ENCODE measurements at places on chromosomes 5 and 9.

- no peaks in the 10 kb centered on the region for H3K36me3 ChIP-seq
- no peaks in the 10 kb centered on the region for H3K27me3 ChIP-seq
- H3K4me1 ChIP-seq: no peaks in the 10 kb centered on the region
- no peak overlapping the region for H3K27ac ChIP-seq
- DNase-seq: no peak
Observed at GRCh38 chr5:173454736-173455598, 126.8 kb upstream of the STC2 start.

DNA sequence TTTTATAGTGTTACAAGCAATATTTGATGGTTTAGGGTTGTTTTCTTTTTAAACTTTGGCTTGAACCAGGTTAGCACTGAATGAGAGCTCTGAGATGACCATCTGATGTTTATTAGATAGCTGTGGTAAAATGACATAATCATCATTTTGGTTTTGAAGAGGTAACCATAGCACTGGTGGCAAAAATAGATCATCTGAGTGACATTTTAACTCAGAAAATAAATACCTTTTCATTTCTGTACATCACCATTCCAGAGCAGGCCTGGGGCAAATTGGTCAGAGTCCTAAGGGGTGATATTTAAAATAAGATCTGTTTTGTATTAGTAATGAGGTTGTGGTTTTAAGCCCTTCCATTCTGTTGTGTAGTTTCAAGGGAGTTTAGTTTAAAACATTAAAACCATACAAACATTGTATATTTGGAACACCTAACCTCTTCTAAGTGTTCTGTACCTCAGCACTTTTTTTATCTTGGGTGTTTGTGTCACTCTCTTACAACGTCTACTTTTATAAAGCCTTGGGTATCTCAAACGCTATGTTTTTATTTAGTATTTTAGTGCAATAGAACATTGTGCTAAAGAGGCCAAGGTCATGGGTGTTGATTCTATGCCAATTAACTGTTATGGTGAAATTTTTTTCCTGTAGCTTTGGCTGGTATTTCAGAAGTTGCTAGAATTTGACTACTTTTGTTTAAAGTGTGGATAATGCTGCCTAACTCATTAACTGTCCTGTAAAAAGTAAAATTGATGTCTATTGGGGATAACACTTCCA lies 166.1 kb downstream of the CD180 start:
- H3K4me3 ChIP-seq: no peak overlapping the region
- no peaks in the 10 kb centered on the region for H3K36me3 ChIP-seq
- no peak overlapping the region for H3K27ac ChIP-seq
- no peak for DNase-seq
- no peaks in the 10 kb centered on the region for H3K27me3 ChIP-seq

DNA sequence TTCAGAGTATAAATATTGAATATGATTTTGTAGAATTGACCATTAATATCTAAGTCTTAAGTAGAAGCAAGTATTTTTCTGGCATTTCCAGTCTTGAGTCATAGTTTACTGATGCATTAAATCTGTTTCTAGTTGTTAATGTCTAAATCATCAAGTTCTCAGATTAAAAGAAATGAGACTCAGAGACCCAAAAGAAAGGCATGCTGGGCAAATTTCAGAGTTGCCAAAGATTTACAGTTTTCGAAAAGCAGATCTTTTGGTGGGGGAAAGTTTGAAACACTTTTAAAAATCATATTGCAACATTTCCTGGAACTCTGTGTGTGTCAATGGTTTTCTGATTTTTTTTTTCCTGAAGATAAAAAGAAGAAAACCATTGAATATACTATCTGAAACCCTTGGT lies 60.9 kb downstream of the ANKRD55 start:
- no peak for DNase-seq
- no peaks in the 10 kb centered on the region for H3K4me1 ChIP-seq
- H3K4me3 ChIP-seq: no peak overlapping the region
- H3K27me3 ChIP-seq: no peaks in the 10 kb centered on the region
- H3K27ac ChIP-seq: no peak overlapping the region

- H3K27me3 ChIP-seq: no peaks in the 10 kb centered on the region
- H3K27ac ChIP-seq: peak overlapping the region; percentile 82
- peak; percentile 62 for DNase-seq
- H3K4me3 ChIP-seq: peak overlapping the region; percentile 100
- H3K4me1 ChIP-seq: no peaks in the 10 kb centered on the region
Observed at GRCh38 chr5:149731617-149732323, 1.7 kb downstream of the PPARGC1B start.

DNA sequence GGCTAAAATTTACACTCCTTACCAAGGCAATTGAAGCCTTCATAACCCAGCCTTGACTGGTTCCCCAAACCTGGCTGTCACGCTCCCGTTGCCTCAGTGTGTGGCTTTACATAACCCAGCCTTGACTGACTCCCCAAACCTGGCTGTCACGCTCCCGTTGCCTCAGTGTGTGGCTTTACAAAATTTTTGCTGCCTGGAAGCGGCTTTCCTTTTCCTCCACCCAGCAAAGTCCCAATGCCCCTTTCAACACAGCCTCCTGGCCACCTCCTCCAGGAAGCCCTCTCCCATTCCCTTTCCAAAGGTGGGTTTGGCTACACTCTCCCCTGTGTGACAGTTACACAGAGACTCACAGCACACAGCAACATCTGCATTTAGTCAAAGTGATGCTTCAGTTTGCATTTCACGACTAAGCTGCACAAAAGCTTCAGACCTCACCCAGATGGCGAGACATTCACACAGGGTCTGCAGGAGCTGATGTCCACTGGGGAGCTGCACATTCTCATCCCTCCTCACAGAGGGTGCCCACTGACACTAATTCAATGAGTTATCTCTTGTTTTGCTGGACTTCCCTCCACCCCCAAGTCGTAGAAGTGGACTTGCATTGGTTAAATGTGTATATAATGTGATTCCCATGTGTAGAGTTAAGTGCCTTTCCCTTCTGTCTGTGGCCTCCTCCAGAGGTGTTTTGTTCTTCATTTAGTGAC lies 156.6 kb upstream of the PHYKPL start:
- no peaks in the 10 kb centered on the region for H3K36me3 ChIP-seq
- no peak for DNase-seq
- no peaks in the 10 kb centered on the region for H3K4me1 ChIP-seq
- no peaks in the 10 kb centered on the region for H3K27me3 ChIP-seq
- no peak overlapping the region for H3K27ac ChIP-seq

- H3K27ac ChIP-seq: no peak overlapping the region
- no peaks in the 10 kb centered on the region for H3K27me3 ChIP-seq
- DNase-seq: no peak
- peaks cover 5% of the 10 kb centered on the region for H3K4me1 ChIP-seq
- H3K36me3 ChIP-seq: peaks cover 5% of the 10 kb centered on the region
Observed at GRCh38 chr5:96940586-96940985, 4.7 kb downstream of the LNPEP start.

GRCh38 chr5:149320791-149321330 lies 24.4 kb upstream of the GRPEL2 start:
- H3K4me3 ChIP-seq: no peak overlapping the region
- no peaks in the 10 kb centered on the region for H3K36me3 ChIP-seq

GRCh38 chr5:67147760-67148159 lies 48.8 kb downstream of the CD180 start:
- no peaks in the 10 kb centered on the region for H3K36me3 ChIP-seq
- no peaks in the 10 kb centered on the region for H3K4me1 ChIP-seq
- no peak for DNase-seq
- H3K27ac ChIP-seq: no peak overlapping the region
- no peak overlapping the region for H3K4me3 ChIP-seq
- H3K27me3 ChIP-seq: peaks cover 3% of the 10 kb centered on the region

DNA sequence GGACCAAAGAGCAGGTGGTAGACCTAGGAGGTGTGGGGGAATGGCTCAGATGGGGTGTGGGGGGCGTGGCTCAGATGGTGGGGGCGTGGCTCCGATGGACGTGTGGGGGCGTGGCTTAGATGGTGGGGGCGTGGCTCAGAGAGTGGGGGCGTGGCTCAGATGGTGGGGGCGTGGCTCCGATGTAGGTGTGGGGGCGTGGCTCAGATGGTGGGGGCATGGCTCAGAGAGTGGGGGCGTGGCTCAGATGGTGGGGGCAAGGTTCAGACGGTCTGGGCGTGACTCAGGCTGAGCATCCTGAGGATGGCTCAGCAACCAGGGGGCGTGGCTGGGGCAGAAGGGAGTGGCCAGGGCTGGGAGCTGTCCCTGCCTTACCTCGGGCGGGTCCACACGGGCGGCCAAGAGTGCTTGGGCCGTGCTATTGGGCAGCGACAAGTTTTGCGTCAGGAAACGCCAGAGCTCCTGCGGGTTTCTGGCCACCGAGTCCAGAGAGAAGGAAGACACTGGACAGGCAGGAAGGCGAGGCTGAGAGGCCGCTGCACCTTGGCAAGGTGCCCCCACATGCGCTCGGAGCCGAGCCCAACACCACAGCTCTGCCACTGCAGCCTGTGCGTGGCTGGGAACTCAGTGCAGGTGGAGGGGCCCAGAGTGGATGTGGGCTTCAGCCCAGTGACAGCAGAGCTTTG lies 5.9 kb downstream of the ABCA2 start:
- no peaks in the 10 kb centered on the region for H3K27me3 ChIP-seq
- H3K4me1 ChIP-seq: no peaks in the 10 kb centered on the region
- H3K4me3 ChIP-seq: no peak overlapping the region
- no peaks in the 10 kb centered on the region for H3K36me3 ChIP-seq
- H3K27ac ChIP-seq: no peak overlapping the region
- no peak for DNase-seq

- peak; percentile 5 for DNase-seq
- no peaks in the 10 kb centered on the region for H3K36me3 ChIP-seq
- H3K27me3 ChIP-seq: no peaks in the 10 kb centered on the region
- H3K4me1 ChIP-seq: no peaks in the 10 kb centered on the region
- no peak overlapping the region for H3K27ac ChIP-seq
- no peak overlapping the region for H3K4me3 ChIP-seq
Observed at GRCh38 chr5:108345541-108346171, 36.2 kb downstream of the FBXL17 start.

DNA sequence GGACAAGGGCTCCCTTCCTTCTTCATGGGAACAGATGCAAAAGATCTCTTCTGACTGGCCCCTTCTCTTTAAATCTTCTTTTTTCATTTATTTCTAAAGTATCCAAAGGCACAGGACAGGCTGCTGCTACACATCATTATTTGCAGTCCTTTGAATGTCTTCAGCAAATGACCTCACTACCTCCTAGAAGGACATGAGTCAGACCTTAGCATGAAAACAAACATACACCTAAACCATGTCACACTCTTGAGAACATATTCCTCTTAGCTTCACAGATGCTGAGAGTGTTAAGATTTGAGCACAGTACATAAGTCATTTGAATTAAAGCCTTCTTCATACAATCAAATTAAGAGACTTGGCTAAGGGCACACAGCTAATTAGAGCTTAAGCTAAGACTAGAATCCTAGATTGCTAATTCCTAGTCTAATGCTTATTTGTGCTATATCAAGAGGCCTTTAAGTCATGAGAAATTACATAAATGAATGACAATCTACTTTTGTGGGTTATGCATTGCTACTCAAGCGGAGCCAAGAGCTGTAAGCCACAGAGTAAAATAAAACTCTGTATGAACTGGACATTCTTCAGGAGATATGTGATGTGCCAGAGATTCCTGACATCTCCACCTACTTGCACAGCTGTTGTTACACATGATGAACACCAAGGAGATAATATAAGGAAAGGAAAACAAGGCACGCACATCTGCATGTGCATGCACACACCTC lies 109.1 kb upstream of the PTGER4 start:
- no peak overlapping the region for H3K4me3 ChIP-seq
- H3K36me3 ChIP-seq: no peaks in the 10 kb centered on the region
- peaks cover 14% of the 10 kb centered on the region for H3K4me1 ChIP-seq
- H3K27me3 ChIP-seq: no peaks in the 10 kb centered on the region
- no peak overlapping the region for H3K27ac ChIP-seq

- H3K27ac ChIP-seq: no peak overlapping the region
- no peak for DNase-seq
- no peaks in the 10 kb centered on the region for H3K36me3 ChIP-seq
- no peaks in the 10 kb centered on the region for H3K27me3 ChIP-seq
- H3K4me1 ChIP-seq: no peaks in the 10 kb centered on the region
- no peak overlapping the region for H3K4me3 ChIP-seq
Observed at GRCh38 chr5:34686762-34687268, 30.7 kb downstream of the RAI14 start.

DNA sequence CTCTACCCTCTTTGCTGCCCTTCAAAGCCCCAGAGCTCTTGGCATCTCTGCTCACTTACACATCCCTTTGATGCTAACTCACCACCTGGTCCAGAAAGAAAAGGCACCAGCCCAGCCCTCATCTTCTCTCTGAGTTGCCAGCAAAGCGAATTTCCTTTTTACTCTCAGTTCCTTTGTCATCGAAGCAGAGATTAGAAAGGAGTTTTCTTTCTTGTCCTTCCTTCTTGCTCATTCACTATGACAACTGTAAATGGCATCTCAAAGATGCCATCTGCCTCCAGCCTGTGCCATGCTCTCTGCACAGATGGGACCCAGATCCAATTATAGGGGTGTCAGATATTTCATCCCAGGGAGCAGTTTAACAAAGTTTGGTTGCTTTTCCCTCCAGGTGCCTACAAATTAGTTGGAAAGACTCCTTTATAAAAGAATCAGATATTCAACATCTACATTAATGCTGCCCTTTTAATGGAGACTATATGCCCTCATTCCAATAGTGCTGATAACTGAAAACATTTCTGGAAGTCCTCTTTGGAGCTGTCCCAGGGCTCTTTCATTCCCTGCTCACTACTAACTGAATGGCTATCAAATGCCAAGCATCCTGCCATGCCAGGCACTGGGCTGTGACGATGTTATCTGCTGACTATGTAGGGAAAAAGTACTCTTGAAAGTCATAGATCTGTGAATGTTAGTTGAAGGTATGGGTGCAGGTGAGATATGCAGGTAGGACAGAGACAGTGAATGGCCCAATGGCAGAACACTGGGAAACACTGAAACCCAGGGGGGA lies 58.9 kb downstream of the SUSD1 start:
- H3K27me3 ChIP-seq: no peaks in the 10 kb centered on the region
- no peaks in the 10 kb centered on the region for H3K36me3 ChIP-seq
- no peak for DNase-seq
- no peak overlapping the region for H3K27ac ChIP-seq
- no peak overlapping the region for H3K4me3 ChIP-seq
- H3K4me1 ChIP-seq: no peaks in the 10 kb centered on the region

GRCh38 chr9:121711281-121711680 lies 59.8 kb downstream of the DAB2IP start:
- no peak overlapping the region for H3K27ac ChIP-seq
- H3K4me3 ChIP-seq: no peak overlapping the region
- no peaks in the 10 kb centered on the region for H3K27me3 ChIP-seq
- H3K4me1 ChIP-seq: peaks cover 21% of the 10 kb centered on the region

DNA sequence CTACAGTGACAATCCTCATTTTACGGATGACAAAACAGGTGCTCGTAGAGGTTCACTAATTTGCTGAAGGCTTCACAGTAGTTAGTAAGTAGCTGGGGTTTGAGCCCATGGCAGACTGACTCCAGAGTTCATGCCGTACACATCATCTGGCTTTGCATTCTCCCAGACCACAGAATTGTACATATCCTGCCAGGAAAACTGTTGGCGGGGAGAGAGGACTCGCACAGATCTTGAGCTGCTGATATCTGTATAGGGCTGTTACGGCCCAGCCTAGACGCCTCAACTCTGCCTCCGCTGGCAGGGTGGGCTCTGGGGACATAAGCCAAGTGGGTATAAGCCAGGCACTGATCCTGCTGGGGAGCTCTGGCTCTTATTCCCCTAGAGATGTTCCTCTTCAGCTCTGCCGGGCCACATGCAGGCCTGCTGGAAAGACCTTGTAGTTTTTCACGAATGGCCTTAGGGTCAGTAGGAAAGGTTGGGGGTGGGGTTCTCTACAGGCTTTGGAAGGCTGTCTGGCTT lies 16.3 kb downstream of the LARP1 start:
- peaks cover 39% of the 10 kb centered on the region for H3K4me1 ChIP-seq
- no peak overlapping the region for H3K4me3 ChIP-seq
- no peak for DNase-seq
- H3K27me3 ChIP-seq: no peaks in the 10 kb centered on the region

GRCh38 chr9:128895556-128895955 lies 13.6 kb downstream of the LRRC8A start:
- peaks cover 15% of the 10 kb centered on the region for H3K4me1 ChIP-seq
- H3K36me3 ChIP-seq: peaks cover 13% of the 10 kb centered on the region
